ENCODE measurements at places on chromosomes 4 and X.

DNA sequence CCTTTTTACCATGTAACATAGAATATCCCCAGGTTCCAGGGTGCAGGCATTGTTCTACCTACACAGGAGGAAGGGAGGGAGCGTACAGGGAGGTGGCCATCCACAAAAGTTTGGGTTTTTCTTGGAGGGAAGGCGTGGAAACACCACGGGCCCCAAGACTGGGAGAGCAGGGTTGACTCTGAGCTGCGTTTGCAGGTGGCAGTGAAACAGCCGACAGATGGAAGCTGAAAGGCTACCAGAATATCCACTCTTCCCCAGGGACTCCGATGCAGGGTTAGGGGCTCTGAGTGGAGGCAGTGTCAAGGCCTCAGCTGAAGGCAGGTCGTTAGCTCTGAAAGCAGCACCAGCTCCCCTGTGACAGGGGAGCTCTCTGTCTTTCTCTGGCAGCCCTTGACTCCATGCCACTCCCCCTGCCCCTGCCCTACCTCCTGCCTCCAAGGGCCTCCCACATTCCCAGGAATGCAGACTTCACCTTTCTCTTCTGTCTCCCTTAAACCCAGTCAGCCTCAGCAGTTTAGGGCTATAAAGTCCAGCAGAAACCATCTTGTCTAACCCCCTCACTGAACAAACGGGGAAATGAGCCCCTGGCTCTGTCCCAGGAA, 14.0 kb upstream of the GLOD5 start:
- DNase-seq = no peak

DNA sequence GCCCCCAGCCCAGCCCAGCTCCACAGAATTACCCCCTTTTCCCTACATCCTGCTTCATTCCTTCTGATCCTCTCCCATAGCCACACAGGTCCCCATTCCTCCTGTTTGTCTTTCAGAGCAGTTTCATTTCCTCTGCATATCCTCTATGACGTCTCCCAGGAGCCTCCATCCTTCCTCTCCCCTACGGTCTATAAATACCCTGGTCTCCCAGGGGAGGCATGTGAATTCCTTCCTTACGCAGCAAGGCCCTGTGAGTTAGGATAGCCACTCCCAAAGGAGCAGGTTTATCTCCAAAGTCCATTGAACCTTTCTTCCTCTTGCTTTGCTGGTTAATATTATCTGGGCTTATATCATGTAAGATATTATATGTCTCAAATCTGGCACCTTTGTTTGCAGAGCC, 8.4 kb upstream of the APLN start:
- DNase-seq = peak; percentile 68

DNA sequence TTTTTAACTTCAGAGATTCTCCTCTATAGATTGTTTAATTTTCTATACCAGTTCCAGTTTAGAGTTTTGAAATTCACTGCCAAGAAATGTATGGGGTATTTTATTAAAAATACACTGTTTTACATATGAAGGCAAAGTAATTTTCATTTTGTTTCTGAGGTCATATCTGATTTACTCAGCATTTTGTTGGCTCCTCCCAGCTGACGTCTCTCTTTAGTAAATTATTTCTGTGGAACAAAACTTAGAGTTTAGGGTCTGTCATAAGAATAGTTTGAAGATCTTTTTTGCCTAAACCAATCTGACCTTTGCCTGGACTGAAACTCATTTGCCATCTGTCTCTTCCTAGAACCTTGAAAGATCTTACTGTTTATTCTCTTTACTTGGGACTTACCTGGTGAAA, 16.9 kb downstream of the FNIP2 start:
- DNase-seq = no peak

DNA sequence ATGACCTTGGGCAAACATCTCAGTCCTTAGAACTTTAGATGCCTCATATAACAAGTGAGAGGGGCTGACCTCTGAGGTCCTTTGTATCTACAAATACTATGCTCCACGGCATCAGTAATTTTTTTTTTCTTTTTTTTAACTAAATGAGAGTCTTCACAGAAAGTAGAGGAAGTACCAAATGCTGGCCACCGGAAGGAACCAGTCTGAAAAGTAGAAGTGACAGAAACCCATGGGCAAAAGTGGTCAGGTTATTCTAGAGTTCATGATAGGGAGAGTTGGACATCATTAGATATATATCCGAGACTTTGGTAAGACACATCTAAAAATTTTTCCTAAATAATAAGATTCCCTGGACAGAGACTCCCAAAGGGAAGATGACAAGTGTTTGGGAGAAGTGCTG, 53.7 kb downstream of the COQ2 start:
- DNase-seq = no peak

- peak; percentile 72 for DNase-seq
These were observed 47.8 kb upstream of the SETD7 start for GRCh38 chr4:139603576-139604410.

DNA sequence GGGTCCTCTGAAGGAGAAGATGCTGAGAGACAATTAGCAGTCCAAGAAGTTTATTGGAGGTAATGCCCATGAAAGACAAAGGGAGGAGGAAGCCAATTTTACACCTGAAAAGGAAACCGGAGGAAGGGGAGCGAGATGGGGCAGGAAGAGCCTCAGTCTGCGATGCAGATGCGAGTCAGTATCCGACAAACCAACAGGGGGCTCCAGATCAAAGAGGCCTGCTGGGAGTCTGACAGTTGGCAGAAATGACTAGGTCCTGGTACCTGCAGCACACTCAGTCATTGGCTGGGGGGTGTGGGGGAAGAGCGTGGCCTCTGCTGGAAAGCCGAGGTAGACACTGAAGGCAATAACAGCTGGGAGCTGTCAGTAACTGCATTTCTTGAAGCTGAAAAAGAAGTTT, 231.1 kb upstream of the CENPE start:
- DNase-seq = no peak

GRCh38 chrX:24846550-24847150, 152.9 kb downstream of the POLA1 start:
- peak; percentile 42 for DNase-seq

DNA sequence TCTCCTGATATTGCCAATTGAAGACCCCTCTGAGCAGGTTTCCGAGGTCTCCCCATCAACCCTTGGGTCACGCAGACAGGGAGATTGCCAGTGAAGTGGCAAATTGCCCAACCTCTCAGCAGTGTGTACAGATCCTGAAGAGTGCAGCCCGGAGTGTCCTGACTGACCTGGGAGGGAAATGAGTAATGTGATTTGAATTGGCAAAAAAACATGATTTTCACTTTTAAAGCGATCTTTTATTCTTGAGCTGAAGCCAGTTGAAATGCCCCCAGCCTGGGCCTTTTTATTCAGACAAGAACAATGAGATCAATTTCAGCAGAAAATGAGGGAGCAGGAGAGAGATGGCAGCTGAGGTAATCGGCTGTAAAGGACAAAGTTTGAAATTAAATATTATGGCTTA, 401.8 kb downstream of the RAPGEF2 start:
- DNase-seq = peak; percentile 30

- DNase-seq = no peak
These were observed 14.5 kb downstream of the CDS1 start for GRCh38 chr4:84597450-84597849.

GRCh38 chr4:128600410-128600809, 209.1 kb upstream of the JADE1 start:
- DNase-seq = peak; percentile 14

DNA sequence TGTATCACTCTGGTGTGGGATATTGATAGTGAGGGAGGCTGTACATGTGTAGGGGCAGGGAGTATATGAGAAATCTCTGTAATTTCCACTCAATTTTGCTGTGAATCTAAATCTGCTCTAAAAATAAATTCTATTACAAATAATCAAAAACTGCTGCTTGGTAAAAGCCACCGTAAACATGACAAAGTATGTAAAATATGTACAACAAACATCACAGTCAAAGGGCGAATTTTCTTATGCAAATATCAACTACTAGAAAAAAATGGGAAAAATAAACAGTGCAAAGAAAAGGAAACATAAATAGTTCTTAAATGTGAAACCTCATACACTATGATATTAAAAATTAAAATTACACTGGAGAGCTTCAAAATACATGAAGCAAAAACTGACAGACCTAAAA, 105.1 kb upstream of the DCLK2 start:
- DNase-seq = no peak

DNA sequence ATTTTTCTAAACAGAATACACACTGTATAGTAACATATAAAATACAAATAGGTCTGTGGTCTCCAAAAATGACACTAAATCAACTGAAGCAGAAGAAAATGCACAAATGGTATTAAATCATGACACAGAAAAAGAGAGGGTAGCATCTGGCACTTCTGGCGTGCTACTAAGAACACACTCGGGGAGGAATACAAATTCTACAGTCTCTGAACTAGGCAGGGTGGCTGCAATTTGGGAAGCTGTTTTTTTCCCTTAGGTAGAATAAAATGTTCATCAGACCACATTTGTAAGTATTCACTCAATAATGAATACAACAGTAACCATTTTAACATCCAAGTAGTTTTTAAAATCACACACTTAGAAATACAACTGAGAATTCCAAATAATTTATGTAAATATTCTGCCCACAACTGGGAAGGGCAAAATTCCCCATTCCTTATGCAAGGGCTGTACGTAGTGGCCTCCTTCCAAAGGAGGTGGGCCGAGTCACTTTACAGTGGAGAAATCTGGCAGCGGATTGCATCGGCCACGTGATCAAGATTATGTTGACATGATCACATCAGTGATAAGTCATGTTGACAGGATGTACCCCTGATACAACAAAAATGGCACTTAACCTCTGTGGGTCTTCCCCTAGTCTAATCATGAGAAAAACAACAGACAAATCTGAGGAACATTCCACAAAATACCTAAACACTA, 101.1 kb downstream of the TSPAN5 start:
- DNase-seq = peak; percentile 82

- DNase-seq = no peak
These were observed 122.2 kb downstream of the GBA3 start for GRCh38 chr4:22814906-22815305.

DNA sequence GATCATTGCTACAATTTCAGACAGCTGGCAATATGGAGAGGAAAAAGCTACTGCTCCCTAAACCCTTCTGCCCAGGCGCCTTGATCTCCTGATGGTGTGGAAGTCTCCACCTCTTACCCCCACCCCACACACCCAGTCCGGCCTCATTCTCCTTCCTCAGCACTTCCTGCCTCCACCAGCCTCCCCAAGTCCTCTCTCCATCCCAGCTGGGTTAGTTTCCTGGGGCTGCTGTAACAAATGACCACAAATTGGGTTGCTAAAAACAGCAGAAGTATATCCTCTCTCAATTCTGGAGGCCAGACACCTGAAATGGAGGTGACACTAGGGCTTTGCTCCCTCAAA, 1.1 kb upstream of the CCNQ start:
- DNase-seq = no peak

- DNase-seq = peak; percentile 1
These were observed 26.4 kb upstream of the LRCH2 start for GRCh38 chrX:115260330-115260729.

DNA sequence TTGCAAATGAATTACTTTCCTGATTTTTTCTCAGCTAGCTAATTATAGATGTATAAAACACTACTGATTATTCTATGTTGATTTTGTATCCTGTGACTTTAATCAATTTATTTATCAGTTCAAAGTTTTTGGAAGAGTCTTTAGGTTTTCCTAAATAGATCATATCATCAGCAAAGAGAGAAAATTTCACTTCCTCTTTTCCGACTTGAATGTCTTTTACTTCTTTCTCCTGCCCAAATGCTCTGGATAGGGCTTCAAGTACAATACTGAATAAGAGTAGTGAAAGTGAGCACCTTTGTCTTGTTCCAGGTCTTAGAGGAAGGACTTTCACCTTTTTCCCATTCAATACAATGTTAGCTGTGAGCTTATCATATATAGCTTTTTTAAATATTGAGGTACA, 417.9 kb downstream of the PDGFC start:
- DNase-seq = no peak

- DNase-seq = no peak
These were observed 15.3 kb downstream of the LARP7 start for GRCh38 chr4:112652216-112652615.

DNA sequence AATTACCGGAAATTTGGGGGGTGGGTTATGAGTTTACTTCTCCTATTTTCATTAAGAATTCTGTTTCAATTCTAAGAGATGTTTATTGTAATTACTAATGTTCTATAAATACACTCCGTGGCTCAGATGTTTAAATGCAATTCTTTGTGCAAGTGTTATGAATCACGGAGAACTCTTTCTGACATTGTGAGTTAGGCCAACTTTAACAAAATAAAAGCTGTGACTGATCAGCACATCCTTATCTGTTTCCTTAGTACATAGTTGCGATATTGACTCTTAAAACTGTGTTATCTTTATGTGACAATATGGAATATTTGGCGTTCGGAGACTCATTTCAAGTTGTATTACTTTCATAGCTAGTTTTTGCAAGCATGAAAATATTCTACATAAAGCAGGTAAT, 902 bp downstream of the KLHL4 start:
- DNase-seq = peak; percentile 30

DNA sequence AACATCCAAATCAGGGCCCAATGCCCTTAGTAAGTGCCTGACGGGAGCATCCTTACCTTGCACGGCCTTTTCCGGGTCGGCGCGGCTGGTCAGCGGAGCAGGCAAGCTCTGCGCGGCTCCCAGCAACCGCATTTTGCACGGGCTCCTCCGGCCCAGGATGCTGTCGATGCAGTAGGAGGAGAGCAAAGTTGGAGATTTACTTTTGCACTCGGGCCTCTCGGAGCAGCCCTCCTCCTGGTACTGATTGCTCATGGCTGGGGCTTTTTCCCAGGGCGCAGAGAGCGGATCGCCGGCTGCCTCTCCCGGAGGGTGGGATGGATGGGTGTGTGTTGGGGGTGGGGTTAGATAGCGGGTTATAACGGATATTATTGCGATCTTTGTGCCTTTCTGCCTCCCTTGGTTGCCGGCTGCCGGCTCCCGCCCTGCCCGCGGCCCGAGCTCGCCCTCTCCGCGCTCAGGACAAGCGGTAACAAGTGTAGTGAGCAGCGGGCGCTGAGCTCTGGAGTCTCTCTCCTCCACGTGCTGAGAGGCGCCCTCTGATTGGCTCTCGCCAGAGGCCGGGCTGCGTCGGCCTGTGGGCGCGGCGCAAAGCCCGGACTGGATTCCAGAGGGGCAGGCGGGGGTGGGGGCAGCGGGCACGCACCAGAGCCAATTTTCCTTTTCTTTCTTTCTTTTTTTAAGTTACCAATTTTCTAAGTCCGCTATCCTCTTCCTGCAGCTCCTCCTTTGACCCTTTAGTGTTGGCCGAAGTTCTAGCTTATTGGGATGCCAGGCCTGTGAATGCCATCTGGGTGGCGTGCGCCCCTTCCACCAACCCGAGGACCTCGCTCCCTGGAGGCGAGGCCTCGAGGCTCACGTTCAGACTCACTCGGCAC, at the start of gene ARX:
TSS of gene ARX (minus strand) at position 480 of the 875 bp plus-strand sequence. CDS start at position 252, 228 bp downstream.
- DNase-seq = peak; percentile 44

- DNase-seq = peak; percentile 57
These were observed 11.3 kb upstream of the PHKA2 start for GRCh38 chrX:18995221-18995620.

GRCh38 chrX:66110112-66110511, 53.9 kb upstream of the HEPH start:
- peak; percentile 39 for DNase-seq

DNA sequence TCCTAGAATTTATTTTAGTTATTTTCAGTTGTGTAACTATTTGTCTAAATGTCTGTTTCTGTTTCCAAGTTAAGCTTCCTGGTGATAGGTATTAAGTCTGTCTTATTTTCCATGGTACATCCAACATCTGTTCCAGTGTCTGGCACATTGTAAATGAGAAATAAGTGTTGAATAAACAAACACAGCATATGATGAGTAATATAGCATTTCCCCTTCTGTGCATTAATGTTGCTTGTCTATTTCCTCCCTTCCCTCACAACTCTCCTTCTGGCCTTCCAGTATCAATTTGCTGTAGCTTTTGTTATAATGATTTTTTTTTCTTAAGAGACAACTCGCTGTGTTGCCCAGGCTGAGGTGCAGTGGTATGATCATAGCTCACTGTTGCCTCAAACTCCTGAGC, 36.1 kb downstream of the COPS4 start:
- peak; percentile 50 for DNase-seq
